ENCODE measurements at places on chromosomes 2 and 18.
A peak's percentile ranks its signal among the peaks of the same experiment; 100 is the strongest.

DNA sequence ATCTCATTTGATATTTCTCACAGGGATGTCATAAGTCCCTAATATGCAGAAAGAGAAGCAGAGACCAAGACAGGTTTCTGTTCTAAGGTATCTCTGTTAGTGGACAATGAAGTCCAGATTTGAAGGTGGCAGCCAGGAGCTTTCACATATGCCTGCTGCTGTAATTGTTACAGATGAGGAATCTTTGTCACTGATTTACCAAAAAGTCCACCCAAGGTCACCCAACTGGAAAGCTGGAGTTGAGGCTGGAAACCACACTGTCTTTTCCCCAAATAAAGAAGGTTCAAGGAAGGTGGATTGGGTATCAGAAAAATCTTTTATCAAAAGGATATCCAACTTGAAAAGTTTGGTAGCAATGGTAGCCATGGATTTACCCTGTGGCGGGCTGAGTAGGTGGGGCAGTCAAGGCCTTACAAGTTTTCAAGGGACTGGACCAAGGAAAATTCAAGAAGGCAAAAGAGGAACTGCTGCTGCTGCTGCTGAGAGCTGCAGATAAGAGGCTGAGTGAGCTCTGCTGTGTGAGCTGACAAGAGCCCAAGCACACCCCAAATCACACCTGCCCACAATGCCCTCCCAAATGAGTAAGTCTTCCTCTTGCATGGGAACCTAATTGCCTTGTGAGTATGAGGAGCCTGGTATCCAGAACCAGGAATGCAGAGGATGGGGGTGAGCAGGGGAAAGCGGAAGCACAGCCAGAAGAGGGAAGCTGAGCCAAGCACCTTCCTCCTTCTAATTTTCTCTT is 241.2 kb downstream of the ANAPC1 start:
- DNase-seq, result no peak

GRCh38 chr2:72994991-72995380 is 76.5 kb downstream of the SFXN5 start:
- DNase-seq, result no peak

- no peak for DNase-seq
These were observed 18.9 kb downstream of the CREG2 start for GRCh38 chr2:101368376-101368775.

DNA sequence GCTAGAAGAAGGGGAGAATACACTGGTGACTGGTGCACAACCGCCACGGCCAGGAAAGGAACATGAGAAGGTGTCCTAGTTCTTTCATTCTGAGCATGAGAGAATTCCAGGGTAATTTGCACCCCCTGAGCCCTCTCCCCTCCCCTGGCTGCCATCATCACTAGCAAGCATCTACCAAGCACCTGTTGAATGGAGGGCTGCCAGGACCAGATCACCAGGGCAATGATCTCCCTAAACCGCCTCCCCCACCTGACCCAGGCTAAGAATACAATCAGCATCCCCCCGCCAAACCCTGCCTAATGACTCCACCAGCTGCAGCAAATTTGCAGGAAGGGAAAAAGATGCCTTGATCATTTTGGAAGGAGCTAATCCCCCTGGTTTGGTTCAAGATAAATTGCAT is 100.2 kb downstream of the STPG4 start:
- DNase-seq, result no peak

- DNase-seq, result no peak
These were observed 21.4 kb upstream of the SPIRE1 start for GRCh38 chr18:12679183-12679786.

- no peak for DNase-seq
These were observed 227.9 kb downstream of the CDH2 start for GRCh38 chr18:27948986-27949385.

GRCh38 chr2:168962636-168963035 is 61.5 kb downstream of the G6PC2 start:
- no peak for DNase-seq

- DNase-seq, result no peak
These were observed 543.4 kb downstream of the IRS1 start for GRCh38 chr2:226256237-226256636.

DNA sequence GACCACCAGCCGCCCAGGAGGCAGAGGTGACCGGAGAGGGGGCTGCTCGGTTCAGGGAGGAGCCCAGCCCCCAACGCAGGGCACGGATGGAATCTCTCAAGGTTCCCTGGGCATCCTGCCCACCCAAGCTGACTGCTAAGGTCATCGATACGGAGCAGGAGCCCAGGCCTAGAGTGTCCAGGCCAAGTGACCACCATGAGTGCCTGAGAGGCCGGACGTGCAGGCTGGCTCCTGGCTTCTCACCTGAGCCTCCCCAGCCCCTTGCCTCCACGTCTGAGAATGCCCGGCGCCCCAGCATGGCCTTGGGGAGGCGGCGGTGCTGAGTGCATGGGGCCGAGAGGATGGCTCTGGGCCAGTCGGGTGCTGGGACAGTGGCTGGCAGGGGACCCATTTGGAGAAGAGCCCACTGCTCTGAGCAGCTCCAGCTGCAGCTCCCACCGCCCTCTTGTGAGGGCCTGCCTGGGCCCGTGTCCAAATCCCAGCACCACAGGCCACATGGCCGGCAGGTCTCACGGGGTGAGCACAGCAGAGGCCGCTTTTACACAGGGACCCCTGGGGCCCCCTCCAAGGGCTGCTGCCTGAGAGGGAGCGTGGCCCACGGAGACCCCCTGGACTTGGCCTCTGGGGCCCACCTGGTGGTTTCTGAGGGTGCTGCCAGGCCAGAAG is 102.8 kb upstream of the CTDP1 start:
- DNase-seq, result peak; percentile 72

GRCh38 chr2:152580714-152581113 is 136.5 kb downstream of the PRPF40A start:
- DNase-seq, result no peak

DNA sequence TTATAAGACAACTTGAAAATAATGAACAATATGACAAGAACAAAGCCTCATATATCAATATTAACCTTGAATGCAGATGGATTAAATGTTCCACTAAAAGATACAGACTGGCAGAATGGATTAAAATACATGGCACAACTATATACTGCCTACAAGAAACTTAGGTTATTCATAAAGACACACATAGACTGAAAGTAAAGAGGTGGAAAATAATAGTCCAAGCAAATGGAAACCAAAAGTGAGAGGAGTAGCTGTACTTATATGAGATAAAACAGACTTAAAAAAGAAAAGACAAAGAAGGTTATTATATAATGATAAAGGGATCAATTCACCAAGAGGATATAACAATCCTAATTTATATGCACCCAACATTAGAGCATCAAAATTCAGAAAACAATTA is 18.2 kb downstream of the LMAN1 start:
- DNase-seq, result no peak

GRCh38 chr18:76725445-76725844 is 96.9 kb upstream of the ZNF236 start:
- DNase-seq, result no peak

DNA sequence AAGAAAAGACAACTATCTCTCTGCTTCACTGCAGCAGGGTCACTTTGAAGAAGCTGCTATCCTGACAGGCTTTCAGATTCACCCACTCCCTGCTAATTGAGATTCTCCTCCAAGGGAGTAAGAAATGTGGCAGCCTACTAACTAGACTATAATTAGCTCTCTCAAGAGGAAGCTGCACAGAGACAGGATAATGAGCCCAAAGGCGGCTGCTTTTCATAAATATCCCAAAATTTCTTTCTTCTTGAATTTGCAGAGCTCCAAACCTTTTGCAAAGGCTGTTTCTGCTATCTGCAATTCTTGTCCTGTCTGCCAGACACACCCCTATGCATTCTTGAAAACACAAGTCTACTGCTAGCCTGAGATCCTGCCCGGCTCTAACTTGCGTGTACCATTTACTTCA is 54.0 kb upstream of the RNU4ATAC start:
- no peak for DNase-seq

- no peak for DNase-seq
These were observed 96.4 kb downstream of the LAMA1 start for GRCh38 chr18:7020995-7021777.

DNA sequence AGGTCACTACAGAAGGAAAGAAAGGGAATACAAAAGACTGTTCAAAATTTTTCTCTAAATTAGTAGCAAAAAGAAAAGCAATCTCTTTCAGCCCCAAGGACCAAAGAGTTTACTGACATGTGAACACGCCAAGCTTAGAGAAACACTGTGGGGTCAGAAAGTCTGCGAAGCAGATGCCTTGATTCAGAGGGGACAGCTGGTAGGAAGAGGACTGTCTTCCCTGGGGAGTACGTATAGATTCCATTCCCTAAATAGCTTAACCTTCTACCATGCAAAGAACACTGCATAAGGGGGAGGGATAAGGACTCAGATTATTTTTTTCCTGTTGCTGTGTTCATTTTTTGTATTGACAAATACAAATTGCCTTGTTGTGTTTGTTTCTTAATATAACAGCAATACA is 96.1 kb downstream of the IRS1 start:
- DNase-seq, result no peak

DNA sequence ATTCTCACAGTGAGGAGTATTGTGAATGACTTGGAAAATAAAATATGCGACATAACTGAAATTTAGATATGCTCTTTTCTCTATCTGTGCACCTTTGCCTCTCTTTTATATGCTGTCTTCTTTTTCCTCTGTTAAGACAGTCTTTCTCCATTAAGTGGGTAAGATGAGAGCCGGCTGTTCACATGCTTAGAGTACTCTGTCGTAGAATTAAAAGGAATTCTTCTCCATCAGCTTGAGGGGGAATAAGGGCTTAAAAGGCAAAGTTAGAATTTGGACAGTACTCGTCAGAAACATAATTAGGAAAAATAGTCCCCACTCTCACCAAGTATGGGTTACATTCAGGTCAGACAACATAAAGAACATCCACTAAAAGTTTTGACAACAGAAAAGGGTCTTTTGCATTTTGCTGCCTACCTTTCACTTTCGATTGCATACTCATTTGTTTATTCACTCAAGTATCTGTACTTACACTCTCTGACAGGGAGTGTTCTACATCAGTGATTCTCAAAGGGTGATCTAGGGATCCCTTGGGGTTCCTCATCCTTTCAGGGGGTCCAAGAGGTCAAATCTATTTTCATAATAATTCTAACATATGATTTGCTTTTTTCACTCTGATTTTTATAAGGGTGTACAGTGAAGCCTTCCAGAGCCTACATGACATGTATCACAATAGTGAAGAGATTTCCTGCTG is 48.0 kb downstream of the ARHGAP15 start:
- no peak for DNase-seq

DNA sequence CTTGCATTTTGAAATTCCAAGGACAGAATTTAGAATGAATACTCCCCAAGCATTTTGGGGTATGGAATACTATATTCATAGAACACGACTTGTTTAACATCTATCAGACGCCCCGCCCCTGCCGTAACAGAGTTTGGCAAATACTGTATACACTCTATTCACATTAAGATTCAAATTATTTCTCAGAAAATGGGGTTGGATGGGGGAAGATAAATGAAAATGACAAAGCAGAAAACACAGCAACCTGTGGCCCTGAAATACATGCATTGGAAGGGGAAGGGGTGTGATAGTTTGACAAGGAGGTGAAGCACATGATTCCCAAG is 634.6 kb upstream of the SLC39A10 start:
- DNase-seq, result no peak

DNA sequence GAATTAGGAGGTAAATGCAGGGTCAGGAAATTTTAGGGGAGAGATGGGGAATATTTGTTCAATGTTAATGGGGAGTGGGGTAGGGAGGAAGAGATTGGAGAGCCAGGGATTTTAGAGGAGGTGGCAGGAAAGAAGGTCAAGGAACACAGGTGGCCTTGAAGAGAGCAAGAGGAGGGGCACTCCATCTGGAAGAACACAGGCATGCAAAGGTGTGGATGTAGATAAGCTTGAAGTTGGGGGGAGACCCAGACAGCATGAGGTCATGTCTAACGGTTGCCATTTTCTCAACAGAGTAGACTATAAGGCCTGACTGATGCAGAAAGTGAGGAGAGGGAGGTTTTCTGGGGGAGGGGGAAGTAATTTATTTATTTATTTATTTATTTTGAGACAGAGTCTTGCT is 77.5 kb downstream of the MAIP1 start:
- DNase-seq, result no peak

DNA sequence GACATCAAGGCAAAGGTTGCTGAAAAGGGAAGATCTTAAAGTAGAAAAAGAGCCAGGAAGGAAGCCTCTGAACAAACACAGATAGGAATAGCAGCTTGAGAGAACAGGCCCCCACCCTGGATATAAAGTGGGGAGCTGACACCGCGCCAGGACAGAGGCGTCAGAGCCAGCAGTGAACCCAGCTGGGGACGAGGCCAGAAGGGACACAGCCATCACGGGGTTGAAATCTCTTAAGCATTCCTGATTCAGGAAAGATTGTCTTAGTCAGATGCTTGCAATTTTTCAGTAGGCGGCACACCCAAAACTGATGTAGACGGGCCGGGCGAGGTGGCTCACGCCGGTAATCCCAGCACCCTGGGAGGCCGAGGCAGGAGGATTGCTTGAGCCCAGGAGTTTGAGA is 93.8 kb upstream of the PHLPP1 start:
- peak; percentile 24 for DNase-seq

DNA sequence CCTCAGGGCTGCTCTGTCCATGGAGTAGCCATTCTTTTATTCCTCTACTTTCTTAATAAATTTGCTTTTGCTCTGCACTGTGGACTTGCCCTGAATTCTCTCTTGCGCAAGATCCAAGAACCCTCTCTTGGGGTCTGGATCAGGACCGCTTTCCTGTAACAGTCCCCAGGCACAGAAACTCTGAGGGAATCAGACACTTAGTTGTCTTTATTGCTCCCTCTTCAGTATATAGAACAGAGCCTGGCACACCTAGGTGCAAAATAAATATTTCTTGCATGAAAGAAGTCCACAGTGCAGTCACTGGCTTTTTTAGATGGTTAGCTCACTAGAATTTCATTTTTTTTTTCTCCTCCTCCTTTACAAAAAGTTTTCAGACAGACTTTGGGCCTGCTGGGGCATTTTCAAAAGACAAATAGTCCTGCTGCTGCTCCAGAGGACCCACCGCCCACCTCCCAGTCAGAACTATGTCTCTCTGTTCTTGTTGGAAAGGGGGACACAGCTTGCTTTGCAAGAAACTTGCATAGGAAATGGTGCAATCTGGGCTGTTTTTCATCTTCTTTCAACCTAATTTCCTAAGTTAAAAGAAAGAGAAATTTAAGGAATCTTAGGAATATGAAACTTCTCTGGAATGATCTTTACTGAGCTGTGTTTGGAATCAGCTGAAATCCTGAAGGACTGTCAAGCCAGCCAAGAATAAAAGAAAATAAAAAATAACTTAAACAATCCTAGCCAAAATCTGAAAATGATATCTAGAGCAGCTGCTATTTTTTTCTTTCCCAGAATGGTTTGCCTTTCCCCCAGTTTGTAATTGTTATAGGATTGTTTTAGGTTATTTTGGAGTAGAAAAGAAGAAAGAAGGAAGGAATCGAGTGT is 31.7 kb upstream of the MAP4K3 start:
- DNase-seq, result no peak

- peak; percentile 61 for DNase-seq
These were observed 64.3 kb downstream of the ACKR3 start for GRCh38 chr2:236633775-236634560.

- DNase-seq, result no peak
These were observed 1432.0 kb downstream of the DPP10 start for GRCh38 chr2:115874427-115874826.

- DNase-seq, result no peak
These were observed 46.4 kb downstream of the ACKR3 start for GRCh38 chr2:236616031-236616430.

GRCh38 chr2:3516831-3517230 is 2.5 kb downstream of the ADI1 start:
- DNase-seq, result peak; percentile 36

- DNase-seq, result no peak
These were observed 74.0 kb downstream of the WDPCP start for GRCh38 chr2:63514237-63514716.
